A549 treated with Mapracorat at 1 μM for 4 hours (cell line): ENCODE measurements at places on chromosomes 12 and 14. TPM values are rescaled to one million over a fixed set of nuclear protein-coding genes. Genes with fewer than 3 reads are reported as not detected.

The CDKN1B gene
- total RNA-seq, result 14.1 to 18.9 TPM (median 17.4 TPM) in 5 replicates

The CFAP73 gene
- total RNA-seq, result not detected in 5 replicates

The LRP1-AS gene
- total RNA-seq, result not detected in 5 replicates

The PTPRQ gene
- total RNA-seq, result 0.01 to 0.02 TPM (median 0.01 TPM) in 3 of 5 replicates, not detected in the others

The CLEC4D gene
- total RNA-seq, result not detected in 5 replicates

The CMKLR1 gene
- 0.13 TPM in 1 of 5 replicates, not detected in the others for total RNA-seq

The KRT76 gene
- not detected in 5 replicates for total RNA-seq

The SYNE2 gene
- 9.9 to 12.6 TPM (median 10.6 TPM) in 5 replicates for total RNA-seq

The STXBP6 gene
- 1.8 to 2.5 TPM (median 2.0 TPM) in 5 replicates for total RNA-seq

The KANSL2 gene
- total RNA-seq, result 35.6 to 45.0 TPM (median 39.3 TPM) in 5 replicates

The LHX5 gene
- not detected in 5 replicates for total RNA-seq

The TAS2R20 gene
- 0.10 to 0.19 TPM in 2 of 5 replicates, not detected in the others for total RNA-seq

The SERPINA12 gene
- total RNA-seq, result not detected in 5 replicates

The AQP2 gene
- total RNA-seq, result not detected in 5 replicates

The SLC4A8 gene
- total RNA-seq, result 0.57 to 1.7 TPM (median 1.3 TPM) in 5 replicates

The LTB4R2 gene
- 2.1 to 5.7 TPM (median 4.5 TPM) in 5 replicates for total RNA-seq

The SUDS3 gene
- total RNA-seq, result 12.6 to 16.1 TPM (median 14.9 TPM) in 5 replicates

The TAC3 gene
- total RNA-seq, result 0.30 TPM in 1 of 5 replicates, not detected in the others

The MIPOL1 gene
- 2.1 to 3.0 TPM (median 2.6 TPM) in 5 replicates for total RNA-seq

The ESYT1 gene
- total RNA-seq, result 64.8 to 72.3 TPM (median 67.4 TPM) in 5 replicates

The DAO gene
- not detected in 5 replicates for total RNA-seq

The ETFRF1 gene
- 7.2 to 11.2 TPM (median 8.8 TPM) in 5 replicates for total RNA-seq
